KBM-7 (cell line): ENCODE measurements at places on chromosomes 5 and 9.

DNA sequence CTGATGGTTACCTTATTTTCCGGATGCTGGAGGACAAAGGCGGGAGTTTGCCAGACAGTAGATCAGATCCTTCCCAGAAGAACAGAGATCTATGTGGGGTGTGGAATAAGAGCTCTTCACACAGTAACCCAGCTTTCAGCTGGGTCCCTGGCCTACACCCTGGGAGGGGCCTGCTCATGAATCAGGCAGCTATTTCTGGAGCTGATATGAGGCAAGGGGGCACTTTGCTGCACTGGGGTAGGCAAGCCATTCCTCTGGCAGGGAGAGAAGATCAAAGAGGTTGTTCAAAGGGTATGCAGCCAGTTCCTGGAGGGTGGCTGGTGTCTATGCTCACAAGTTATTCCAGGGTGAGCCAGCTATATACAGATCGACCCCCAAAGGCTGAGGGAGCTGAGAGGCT lies 48.6 kb downstream of the CYSTM1 start:
- no peak for DNase-seq

GRCh38 chr5:56447232-56447631 lies 214.1 kb upstream of the ANKRD55 start:
- DNase-seq: no peak

GRCh38 chr5:61333321-61333953 lies 1.4 kb downstream of the ZSWIM6 start:
- peak; percentile 70 for DNase-seq

GRCh38 chr5:112174959-112175594 lies 244.0 kb downstream of the EPB41L4A start:
- DNase-seq: peak; percentile 76

DNA sequence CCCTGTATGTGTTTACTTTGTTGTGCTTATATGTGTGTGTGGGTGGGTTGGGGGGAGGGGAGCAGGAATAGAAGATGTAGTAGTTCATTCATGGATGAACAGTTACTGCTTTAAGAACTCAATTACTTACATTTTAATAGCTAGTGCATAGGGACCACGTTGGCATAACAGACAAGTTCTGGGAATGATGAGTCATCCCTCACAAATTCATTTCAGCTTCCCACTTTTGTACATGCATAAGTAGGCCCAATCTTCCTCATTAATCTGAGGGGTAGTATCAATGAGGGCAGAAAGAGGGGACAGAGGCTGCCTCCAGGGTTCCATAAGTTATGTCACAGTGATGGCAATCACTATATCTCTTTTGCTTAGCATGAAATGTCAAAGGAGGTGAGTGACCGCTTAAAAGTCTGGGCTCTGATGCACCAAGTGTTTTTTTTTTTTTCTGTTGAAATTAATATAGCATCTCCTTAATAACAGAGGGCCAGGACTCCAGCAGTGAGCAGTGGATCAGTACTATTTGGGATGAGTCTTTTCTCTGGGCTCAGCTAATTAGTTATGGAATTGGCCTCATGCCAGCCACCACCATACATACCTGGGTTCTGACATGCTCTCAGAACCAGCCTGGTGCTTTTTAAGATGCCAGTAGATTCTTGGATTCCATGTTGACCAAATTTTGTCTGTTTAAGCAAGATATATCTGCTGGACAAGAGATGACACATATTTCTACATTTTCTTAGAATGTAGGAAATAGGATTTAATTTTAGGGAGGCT lies 37.1 kb downstream of the PRDM6 start:
- DNase-seq: peak; percentile 52

DNA sequence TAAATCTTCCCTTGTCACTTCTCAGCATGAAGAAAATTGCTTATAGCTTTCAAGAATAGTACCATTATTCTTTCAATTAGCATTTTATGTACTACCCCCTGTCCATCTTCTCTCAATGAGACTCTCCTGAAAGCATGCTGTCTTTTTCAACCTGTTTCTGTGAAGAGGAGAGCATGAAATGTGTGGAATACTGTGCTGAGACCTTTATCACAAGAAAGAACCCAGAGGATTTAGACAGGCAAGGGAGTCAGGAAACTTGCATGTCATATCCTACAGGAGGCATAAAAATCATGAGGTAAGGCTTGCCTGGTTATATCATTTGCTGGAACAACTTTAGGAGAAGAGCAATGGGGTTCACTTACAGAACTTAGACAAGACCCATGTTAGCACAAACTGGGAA lies 56.7 kb upstream of the LPAR1 start:
- no peak for DNase-seq

DNA sequence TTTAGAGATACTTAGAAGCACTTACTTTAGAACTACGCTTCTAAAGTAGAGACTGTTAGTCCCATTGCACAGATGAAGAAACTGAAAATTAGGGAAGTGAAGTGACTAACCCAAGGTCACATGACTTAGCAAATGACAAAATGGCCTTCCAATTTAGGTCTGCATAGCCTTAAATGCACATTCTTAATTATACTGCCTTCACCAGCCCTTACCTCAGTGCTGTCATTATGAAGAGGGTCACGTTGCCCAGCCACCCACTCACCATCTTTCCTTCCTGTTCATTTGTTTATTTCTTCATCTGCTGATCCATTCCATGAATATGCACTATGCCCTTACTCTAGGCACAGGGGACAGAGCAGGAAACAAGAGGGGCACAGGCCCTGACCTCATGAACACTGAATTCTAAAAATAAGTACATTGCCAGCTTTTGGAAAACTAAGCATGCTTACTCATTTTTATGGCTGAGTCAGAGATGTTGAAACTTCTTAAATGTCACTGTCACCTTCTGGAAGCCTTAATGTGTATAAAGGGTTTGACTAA lies 8.6 kb downstream of the HAVCR2 start:
- peak; percentile 7 for DNase-seq

GRCh38 chr5:141869514-141869913 lies 8.7 kb downstream of the PCDH1 start:
- no peak for DNase-seq
